ENCODE measurements at places on chromosomes 11 and 22. TPM values are rescaled to one million over a fixed set of nuclear protein-coding genes. Genes with fewer than 3 reads are reported as not detected.

The GPHA2 gene
- total RNA-seq, result not detected

The NLRP6 gene
- total RNA-seq, result not detected

The MS4A8 gene
- total RNA-seq, result not detected

The PARVA gene
- total RNA-seq, result 45.4 TPM

The SPON1 gene
- total RNA-seq, result 0.65 TPM

The KIF18A gene
- total RNA-seq, result 6.1 TPM

The CHST1 gene
- total RNA-seq, result 4.9 TPM

The VPREB1 gene
- total RNA-seq, result not detected

The CENATAC gene
- total RNA-seq, result 2.3 TPM

The APOA5 gene
- not detected for total RNA-seq

The USP47 gene
- total RNA-seq, result 52.7 TPM

The SCN3B gene
- total RNA-seq, result 0.16 TPM

The ENDOD1 gene
- total RNA-seq, result 7.6 TPM

The OR6T1 gene
- not detected for total RNA-seq

The RAB36 gene
- 5.9 TPM for total RNA-seq

The MMP8 gene
- total RNA-seq, result under 0.01 TPM

The PDE2A gene
- 0.24 TPM for total RNA-seq

The APOL5 gene
- not detected for total RNA-seq

The OR8A1 gene
- not detected for total RNA-seq

The SPDYC gene
- not detected for total RNA-seq

The GLYAT gene
- total RNA-seq, result not detected

The GAL3ST1 gene
- total RNA-seq, result not detected

The STX3 gene
- 6.7 TPM for total RNA-seq

The ZNF280B gene
- total RNA-seq, result 1.8 TPM

The ZC3H12C gene
- 20.3 TPM for total RNA-seq

The MYEOV gene
- 1.0 TPM for total RNA-seq

The TRPC6 gene
- total RNA-seq, result 2.2 TPM

The CCDC89 gene
- total RNA-seq, result 2.7 TPM

The CRYBB2 gene
- not detected for total RNA-seq

The TSPAN18 gene
- 0.88 TPM for total RNA-seq

The MMP12 gene
- total RNA-seq, result not detected

The B4GALNT4 gene
- 50.0 TPM for total RNA-seq

The ACTN3 gene
- total RNA-seq, result not detected

The MIAT gene
- 0.39 TPM for total RNA-seq

The TMEM191C gene
- total RNA-seq, result 0.13 TPM

The GP1BB gene
- 7.1 TPM for total RNA-seq

The KLHL35 gene
- 2.6 TPM for total RNA-seq

The XRCC6 gene
- total RNA-seq, result 246 TPM

The OVOL1 gene
- total RNA-seq, result under 0.01 TPM

The MRGPRF gene
- 25.2 TPM for total RNA-seq

The EFEMP2 gene
- total RNA-seq, result 127 TPM

The MPEG1 gene
- total RNA-seq, result not detected

The ACRV1 gene
- not detected for total RNA-seq

The ANGPTL5 gene
- total RNA-seq, result not detected

The GGT5 gene
- 32.3 TPM for total RNA-seq

The CATSPER1 gene
- total RNA-seq, result not detected

The TP53I11 gene
- 58.2 TPM for total RNA-seq

The SLC25A22 gene
- total RNA-seq, result 9.7 TPM

The SCUBE2 gene
- total RNA-seq, result 0.26 TPM

The APOL1 gene
- 2.3 TPM for total RNA-seq

The SCGB1A1 gene
- not detected for total RNA-seq

The DYNC2H1 gene
- 12.4 TPM for total RNA-seq

The OTUB1 gene
- total RNA-seq, result 111 TPM

The MRPL17 gene
- total RNA-seq, result 53.4 TPM

The HBG2 gene
- total RNA-seq, result not detected

The TPP1 gene
- total RNA-seq, result 33.9 TPM

The OR51A7 gene
- total RNA-seq, result not detected

The PIWIL4 gene
- total RNA-seq, result 0.26 TPM

The TOB2 gene
- 24.3 TPM for total RNA-seq

Data from epithelial cell of alveolus of lung (primary cell).